ENCODE measurements at places on chromosomes 12 and 14.

DNA sequence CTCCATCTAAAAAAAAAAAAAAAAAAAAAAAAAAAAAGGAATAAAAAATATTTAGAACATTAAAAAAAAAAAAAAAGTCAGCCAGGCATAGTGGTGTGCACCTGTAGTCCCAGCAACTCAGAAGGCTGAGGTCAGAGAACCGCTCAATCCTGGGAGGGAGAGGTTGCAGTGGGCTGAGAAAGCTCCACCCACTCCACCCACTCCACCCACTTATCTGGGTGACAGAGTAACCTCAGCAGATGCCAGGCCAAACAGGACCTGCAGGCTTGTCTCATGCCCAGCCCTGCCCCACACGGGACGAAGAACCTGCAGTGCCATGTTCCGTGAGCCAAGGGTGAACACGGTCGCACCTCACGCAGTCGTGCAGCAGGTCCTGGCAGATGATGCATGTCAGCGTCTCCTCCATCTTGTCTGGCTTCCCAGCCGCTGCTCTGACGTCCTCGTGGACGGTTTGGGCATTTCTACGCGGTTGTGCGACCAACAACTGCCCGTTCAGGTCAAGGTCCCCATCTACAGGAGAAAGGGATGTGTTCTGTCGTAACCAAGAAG is 28.6 kb downstream of the CHFR start:
- DNase-seq: no peak

GRCh38 chr12:71218616-71219015 is 60.8 kb upstream of the TSPAN8 start:
- no peak for DNase-seq

- no peak for DNase-seq
These were observed 133.8 kb downstream of the BCAT1 start for GRCh38 chr12:24815114-24815423.

GRCh38 chr12:132308853-132309595 is 20.4 kb downstream of the GALNT9 start:
- no peak for DNase-seq

DNA sequence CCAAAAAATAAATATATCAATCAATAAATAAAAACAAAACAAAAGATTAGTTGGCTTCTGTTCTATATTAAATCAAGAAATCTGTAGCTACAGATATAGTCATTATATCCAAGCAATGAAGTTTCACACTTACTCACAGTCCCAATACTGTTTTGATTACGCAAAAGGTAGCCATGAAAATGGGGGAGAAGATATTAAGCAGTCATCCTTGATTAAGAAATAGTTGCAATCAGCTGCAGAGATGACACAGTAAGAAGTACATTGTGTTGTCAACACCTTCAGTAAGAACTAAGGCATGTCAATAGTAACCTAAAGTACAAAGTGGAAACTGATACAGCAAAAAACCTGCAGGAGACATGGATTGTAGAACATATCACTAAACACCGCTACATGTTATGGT is 11.0 kb upstream of the RHOJ start:
- no peak for DNase-seq

GRCh38 chr12:14756334-14757143 is 46.7 kb downstream of the WBP11 start:
- DNase-seq: no peak

GRCh38 chr12:116459916-116460663 is 99.1 kb upstream of the MAP1LC3B2 start:
- DNase-seq: no peak

DNA sequence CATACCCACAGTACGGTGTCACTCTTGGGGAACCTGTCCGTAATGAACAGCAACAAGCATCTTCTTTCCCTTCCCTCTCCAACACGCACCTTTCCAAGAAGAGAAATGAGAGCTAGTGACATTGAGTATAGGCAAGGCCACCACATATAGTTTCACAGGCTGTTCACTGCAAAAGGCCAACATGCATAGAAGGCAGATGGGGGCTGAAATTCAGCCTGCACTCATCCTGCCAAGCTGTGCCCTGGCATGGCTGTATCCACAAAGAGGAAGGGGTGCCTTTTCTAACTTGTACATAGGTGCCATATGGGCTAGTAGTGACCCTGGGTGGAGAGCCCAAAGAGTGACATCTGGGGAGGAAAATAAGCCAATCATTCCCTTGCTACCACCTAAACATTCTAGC is 169.6 kb downstream of the ZFP36L1 start:
- DNase-seq: no peak

- no peak for DNase-seq
These were observed 22.5 kb downstream of the PIK3C2G start for GRCh38 chr12:18283831-18284230.

GRCh38 chr14:55336162-55336561 is 64.9 kb downstream of the FBXO34 start:
- no peak for DNase-seq

GRCh38 chr14:93974833-93975232 is 1.5 kb downstream of the ASB2 start:
- DNase-seq: no peak

DNA sequence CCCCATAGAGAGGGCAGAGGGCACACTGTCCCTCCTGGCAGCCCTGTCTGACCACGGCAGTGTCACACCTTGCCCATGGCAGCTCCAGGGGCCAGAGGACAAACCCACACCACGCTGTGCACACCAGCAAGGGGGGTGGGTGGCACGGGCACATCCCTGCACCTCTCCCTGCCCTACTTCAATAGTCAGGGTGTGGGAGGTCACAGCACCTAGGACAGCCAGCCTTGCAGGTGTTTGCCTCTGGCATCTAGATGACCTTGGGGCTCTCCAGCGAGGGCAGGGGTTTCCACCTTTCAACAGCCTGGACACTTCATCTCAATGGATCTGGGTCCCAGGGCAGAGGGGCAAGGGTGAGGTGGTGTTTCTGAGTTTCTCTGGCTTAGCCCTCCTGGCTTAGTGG is 69.2 kb downstream of the LGMN start:
- DNase-seq: no peak

- no peak for DNase-seq
These were observed 39.6 kb downstream of the SLC15A4 start for GRCh38 chr12:128784030-128784760.

DNA sequence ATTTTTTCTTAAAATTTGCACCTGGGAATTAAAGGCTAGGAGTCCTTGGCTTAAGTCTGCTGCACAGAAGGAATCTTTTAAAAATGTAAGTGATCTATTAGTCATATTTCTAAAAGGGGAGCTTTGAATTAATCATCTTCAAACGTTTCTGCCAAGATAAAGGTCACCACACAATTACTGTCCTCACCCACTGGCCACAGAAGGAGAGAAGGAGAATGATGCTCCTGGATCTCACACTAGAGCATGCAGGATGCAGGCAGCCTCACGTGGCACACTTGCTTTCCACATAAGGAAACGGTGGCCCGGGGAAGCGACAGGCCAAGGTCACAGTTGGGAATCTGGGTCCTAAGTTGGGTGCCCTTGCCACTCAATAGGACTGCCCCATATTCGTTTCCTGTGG is 16.9 kb downstream of the PLEKHG7 start:
- DNase-seq: no peak

DNA sequence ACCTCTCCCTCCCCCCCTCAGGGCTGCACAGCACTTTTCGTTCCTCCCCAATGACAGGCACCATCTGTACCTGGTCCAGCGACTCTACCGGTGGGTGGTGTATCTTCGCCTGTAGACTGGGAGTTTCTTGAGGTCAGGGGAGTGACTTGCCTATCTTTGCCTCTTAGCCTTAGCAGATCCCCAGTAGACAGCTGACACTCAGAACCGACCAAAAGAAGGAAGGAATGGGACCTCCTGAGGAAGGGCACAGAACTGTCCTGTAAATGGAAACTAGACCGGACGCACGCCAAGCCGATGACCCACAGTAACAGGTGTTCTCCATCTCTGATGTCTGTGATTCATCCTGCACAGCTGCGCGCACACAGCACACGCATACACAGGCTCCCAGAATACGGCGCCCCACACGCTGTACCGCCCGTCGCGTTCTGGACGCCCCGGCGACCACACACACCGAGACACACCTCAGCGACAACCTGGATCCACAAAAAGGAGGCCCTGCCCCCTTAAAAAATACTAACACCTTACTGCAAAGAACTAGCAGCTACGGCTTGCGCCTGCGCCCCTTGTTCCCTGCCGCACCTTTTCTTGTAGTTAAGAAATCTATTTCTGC is 673 bp upstream of the TTC9 start:
- DNase-seq: no peak

GRCh38 chr14:45251912-45252311 is 1.1 kb downstream of the MIS18BP1 start:
- no peak for DNase-seq

DNA sequence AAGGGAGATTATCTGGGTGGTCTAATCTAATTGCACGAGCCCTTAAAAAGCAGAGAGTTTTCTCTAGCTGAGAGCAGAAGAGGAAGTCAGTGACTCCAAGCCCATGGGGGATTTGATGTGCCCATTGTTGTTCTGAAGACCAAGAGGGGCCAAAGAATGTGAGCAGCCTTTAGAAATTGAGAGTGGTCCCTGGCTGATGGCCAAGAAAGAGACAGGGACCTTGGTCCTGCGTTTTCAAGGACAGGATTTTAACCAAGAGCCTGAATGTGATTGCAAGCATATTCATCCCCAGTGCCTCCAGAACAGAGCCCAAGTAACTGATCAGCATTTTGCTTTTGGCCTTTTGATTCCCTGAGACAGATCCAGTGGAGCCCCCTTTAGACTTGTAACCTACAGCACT is 1353.9 kb downstream of the AACS start:
- DNase-seq: no peak

DNA sequence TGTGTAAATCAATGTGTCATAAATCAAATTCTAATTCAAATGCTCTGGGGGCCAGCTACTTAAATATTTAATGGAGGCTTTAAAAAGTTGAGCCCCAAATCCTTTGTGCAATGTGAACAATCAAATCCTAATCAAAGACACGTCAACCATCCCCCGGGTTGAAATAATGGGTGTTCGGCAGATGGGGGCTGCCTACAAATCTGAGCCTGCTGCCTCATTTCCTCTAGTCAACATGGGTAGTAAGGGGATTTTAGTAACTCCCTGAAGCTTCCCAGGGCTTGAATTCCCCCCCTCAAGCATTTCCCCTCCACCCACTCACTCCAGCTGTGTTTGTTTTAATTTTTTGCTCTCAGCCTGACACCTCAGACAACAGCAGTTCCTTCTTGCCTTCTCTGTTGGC is 37.8 kb downstream of the SRRM4 start:
- DNase-seq: no peak

DNA sequence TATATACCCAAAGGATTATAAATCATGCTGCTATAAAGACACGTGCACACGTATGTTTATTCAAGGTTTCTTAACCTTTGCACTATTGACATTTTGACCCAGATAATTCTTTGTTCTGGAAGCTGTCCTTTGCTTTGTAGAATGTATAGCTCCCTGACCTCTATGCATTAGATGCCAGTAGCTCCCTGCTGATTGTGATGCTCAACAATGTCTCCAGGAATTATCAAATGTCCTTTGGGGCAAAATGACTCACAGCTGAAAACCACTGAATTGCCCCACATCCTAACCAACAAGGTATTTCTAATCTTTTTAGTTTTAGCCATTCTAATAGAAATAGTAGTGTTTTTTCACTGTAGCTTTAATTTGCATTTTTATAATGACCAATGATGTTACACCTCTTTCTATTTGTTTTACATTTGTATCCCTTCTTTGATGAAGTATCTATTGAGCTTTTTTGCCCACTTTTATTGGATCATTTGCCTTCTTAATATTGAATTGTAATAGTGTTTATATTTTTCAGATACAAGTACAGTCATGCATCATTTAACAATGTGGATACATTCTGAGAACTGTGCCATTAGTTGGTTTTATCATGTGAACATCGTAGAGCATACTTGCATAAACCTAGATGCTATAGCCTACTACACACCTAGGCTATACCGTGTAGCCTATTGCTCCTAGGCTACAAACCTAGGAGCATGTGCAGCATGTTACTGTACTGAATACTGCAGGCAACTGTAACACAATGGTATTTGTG is 10.4 kb upstream of the NOPCHAP1 start:
- DNase-seq: no peak

All from stimulated activated CD4-positive, alpha-beta T cell treated with anti-CD3 and anti-CD28 coated beads, Interleukin-4, amount 100 ng/mL, for 48 hours (primary cell).